ENCODE measurements at places on chromosomes 6 and 20.

DNA sequence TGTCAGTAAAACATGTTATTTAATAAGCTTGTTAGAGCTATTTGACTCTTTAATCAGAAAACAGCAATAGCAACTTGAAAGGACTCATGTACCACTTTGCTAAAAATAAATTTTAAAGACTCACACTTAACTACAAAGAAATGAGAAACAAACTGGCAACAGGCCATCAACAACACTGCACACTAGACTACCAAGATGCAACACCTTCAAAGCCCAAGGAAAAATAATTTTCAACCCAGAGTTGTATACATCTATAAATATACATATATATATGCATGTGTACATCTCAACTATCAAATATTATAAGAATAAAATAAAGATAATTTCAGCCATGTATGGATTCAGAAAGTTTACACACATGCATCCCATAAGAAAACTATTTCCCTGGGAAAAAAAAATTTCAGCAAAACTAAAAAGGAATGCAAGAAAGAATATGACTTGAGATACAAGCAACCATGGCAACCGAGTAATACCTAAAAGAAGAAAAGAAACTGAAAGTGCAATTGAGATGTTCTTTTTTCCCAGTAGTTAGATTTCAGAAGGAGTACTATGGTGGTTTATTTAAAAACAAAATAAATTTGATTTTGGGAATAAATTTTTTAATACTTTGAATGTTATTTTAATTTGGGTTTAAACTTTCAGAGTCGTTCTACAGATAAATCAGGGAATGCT lies 303.8 kb downstream of the UBE3D start:
- H3K27ac ChIP-seq, result no peak overlapping the region
- no peaks in the 10 kb centered on the region for H3K4me1 ChIP-seq
- no peaks in the 10 kb centered on the region for H3K27me3 ChIP-seq
- no peaks in the 10 kb centered on the region for H3K36me3 ChIP-seq
- no peak overlapping the region for H3K4me3 ChIP-seq

DNA sequence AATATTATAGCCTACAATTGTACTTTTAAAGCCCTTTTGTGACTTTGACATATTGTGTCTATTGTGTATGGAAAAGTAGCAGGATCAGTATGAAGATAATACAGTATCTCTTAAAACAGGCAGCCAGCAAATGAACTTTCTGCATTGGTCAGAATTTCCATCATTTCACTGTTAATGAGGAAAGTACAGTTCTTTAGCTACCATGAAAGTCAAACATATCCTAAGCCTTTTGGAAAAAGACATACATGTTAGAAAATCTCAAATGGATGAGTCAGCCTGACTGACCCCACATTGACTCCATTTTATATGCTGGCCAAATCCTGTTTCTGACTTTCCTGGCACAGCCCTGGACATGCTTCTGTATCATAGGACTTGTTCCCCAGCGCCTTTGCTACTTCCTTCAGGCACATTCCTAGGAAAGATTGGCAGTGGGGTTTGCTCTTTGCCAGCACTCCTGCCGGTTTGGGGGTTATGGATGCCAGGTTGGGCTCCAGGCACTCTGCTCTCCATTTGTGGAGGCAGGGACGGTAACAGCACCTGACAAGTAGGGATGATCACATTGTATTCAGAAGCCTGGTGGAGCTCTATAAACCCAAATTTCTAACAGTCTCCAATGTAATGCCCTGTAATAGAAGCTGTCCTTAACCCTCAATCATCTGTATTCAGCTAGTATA lies 43.7 kb downstream of the TOP1 start:
- H3K4me3 ChIP-seq, result no peak overlapping the region
- no peak overlapping the region for H3K27ac ChIP-seq
- H3K4me1 ChIP-seq, result peaks cover 40% of the 10 kb centered on the region
- peaks cover 14% of the 10 kb centered on the region for H3K36me3 ChIP-seq

GRCh38 chr6:78910591-78911171 lies 43.3 kb downstream of the IRAK1BP1 start:
- H3K27ac ChIP-seq, result no peak overlapping the region
- H3K4me3 ChIP-seq, result peak overlapping the region; percentile 65
- H3K27me3 ChIP-seq, result peaks cover 24% of the 10 kb centered on the region
- DNase-seq, result peak; percentile 8

- no peaks in the 10 kb centered on the region for H3K27me3 ChIP-seq
- no peak overlapping the region for H3K27ac ChIP-seq
- H3K4me1 ChIP-seq, result no peaks in the 10 kb centered on the region
- peaks cover 6% of the 10 kb centered on the region for H3K36me3 ChIP-seq
- no peak for DNase-seq
Observed at GRCh38 chr6:87487555-87487954, 14.8 kb downstream of the SLC35A1 start.

- DNase-seq, result no peak
- no peak overlapping the region for H3K27ac ChIP-seq
- no peaks in the 10 kb centered on the region for H3K27me3 ChIP-seq
- no peak overlapping the region for H3K4me3 ChIP-seq
- H3K36me3 ChIP-seq, result no peaks in the 10 kb centered on the region
Observed at GRCh38 chr6:15340775-15341174, 94.9 kb downstream of the JARID2 start.

GRCh38 chr20:33373735-33374605 lies 27.3 kb downstream of the CDK5RAP1 start:
- peaks cover 36% of the 10 kb centered on the region for H3K36me3 ChIP-seq
- H3K27me3 ChIP-seq, result no peaks in the 10 kb centered on the region
- H3K27ac ChIP-seq, result no peak overlapping the region

- peaks cover 4% of the 10 kb centered on the region for H3K36me3 ChIP-seq
- DNase-seq, result no peak
- no peak overlapping the region for H3K4me3 ChIP-seq
- H3K27ac ChIP-seq, result no peak overlapping the region
- peaks cover 20% of the 10 kb centered on the region for H3K4me1 ChIP-seq
- peaks cover 18% of the 10 kb centered on the region for H3K27me3 ChIP-seq
Observed at GRCh38 chr6:148720897-148721296, 25.9 kb upstream of the UST start.

GRCh38 chr6:52361414-52361944 lies 472 bp upstream of the PAQR8 start:
- H3K27ac ChIP-seq, result no peak overlapping the region
- H3K36me3 ChIP-seq, result no peaks in the 10 kb centered on the region
- peak overlapping the region; percentile 83 for H3K4me3 ChIP-seq

- no peaks in the 10 kb centered on the region for H3K4me1 ChIP-seq
- H3K27me3 ChIP-seq, result no peaks in the 10 kb centered on the region
- H3K36me3 ChIP-seq, result peaks cover 5% of the 10 kb centered on the region
- H3K27ac ChIP-seq, result no peak overlapping the region
Observed at GRCh38 chr6:143707697-143708096, 29.9 kb downstream of the PHACTR2 start.

GRCh38 chr20:23128461-23129125 lies 42.5 kb upstream of the CD93 start:
- H3K4me1 ChIP-seq, result peaks cover 4% of the 10 kb centered on the region
- no peak overlapping the region for H3K27ac ChIP-seq
- no peaks in the 10 kb centered on the region for H3K36me3 ChIP-seq
- no peak for DNase-seq
- H3K4me3 ChIP-seq, result no peak overlapping the region

DNA sequence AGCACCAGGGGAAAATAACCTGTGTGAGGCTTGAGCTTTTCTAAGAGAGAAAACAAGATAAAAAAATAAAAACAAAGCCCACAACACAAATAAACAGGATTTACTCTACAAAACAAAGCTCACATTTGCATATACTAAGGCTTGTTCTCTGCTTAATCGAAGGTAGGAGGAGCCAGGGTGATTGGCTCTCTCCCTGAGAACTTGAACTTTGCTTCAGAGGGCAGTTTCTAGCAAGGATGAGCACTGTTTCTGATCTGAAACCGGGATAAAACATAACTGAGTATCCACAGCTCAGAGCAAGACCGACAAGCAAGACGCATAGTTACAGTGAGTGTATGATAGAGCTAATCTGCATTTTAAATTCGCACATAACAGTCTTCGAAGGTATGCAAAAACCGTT lies 200.6 kb downstream of the PRKN start:
- no peaks in the 10 kb centered on the region for H3K27me3 ChIP-seq
- H3K4me3 ChIP-seq, result no peak overlapping the region
- H3K4me1 ChIP-seq, result peaks cover 5% of the 10 kb centered on the region
- H3K27ac ChIP-seq, result no peak overlapping the region
- DNase-seq, result no peak

GRCh38 chr6:121839896-121840295 lies 404.4 kb downstream of the GJA1 start:
- H3K4me1 ChIP-seq, result no peaks in the 10 kb centered on the region
- H3K36me3 ChIP-seq, result no peaks in the 10 kb centered on the region
- no peaks in the 10 kb centered on the region for H3K27me3 ChIP-seq
- no peak overlapping the region for H3K27ac ChIP-seq
- DNase-seq, result no peak

GRCh38 chr20:492159-492558 lies 29.8 kb upstream of the TBC1D20 start:
- H3K4me3 ChIP-seq, result no peak overlapping the region
- no peak for DNase-seq
- no peak overlapping the region for H3K27ac ChIP-seq
- H3K36me3 ChIP-seq, result peaks cover 8% of the 10 kb centered on the region
- H3K27me3 ChIP-seq, result no peaks in the 10 kb centered on the region
- H3K4me1 ChIP-seq, result no peaks in the 10 kb centered on the region
